Aorta (tissue), 5 donors: ENCODE measurements at places on chromosomes 1 and 21. TPM values are rescaled to one million over a fixed set of nuclear protein-coding genes. Genes with fewer than 3 reads are reported as not detected.

The CFHR5 gene
- polyA plus RNA-seq: not detected

The KCND3 gene
- polyA plus RNA-seq: 1.1 TPM

The CYP4A22 gene
- 0.08 TPM for polyA plus RNA-seq

DNA sequence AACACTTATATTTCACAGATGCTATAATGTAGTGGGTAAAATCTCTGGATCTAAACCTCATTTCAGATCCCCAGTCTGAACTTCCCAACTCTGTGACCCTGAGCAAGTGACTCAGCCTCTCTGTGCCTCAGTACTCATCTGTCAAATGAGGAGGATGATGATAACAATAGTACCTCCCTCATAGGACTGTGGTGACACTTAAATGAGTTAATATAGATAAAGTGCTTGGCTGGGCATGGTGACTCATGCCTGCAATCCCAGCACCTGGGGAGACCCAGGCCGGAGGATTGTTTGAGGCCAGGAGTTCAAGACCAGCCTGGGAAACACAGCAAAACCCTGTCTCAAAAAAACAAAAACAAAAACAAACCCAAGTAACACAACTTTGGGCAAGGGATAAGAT is 4.7 kb upstream of the ECE1 start:
- no peaks in the 10 kb centered on the region for H3K27me3 ChIP-seq
- no peak overlapping the region for H3K4me3 ChIP-seq
- H3K36me3 ChIP-seq: no peaks in the 10 kb centered on the region
- no peak for DNase-seq
- H3K4me1 ChIP-seq: no peaks in the 10 kb centered on the region
- H3K27ac ChIP-seq: no peak overlapping the region

- H3K36me3 ChIP-seq: peaks cover 6% of the 10 kb centered on the region
- H3K4me3 ChIP-seq: no peak overlapping the region
- no peak for DNase-seq
These were observed 28.8 kb downstream of the SHISA4 start for GRCh38 chr1:201917362-201918033.

DNA sequence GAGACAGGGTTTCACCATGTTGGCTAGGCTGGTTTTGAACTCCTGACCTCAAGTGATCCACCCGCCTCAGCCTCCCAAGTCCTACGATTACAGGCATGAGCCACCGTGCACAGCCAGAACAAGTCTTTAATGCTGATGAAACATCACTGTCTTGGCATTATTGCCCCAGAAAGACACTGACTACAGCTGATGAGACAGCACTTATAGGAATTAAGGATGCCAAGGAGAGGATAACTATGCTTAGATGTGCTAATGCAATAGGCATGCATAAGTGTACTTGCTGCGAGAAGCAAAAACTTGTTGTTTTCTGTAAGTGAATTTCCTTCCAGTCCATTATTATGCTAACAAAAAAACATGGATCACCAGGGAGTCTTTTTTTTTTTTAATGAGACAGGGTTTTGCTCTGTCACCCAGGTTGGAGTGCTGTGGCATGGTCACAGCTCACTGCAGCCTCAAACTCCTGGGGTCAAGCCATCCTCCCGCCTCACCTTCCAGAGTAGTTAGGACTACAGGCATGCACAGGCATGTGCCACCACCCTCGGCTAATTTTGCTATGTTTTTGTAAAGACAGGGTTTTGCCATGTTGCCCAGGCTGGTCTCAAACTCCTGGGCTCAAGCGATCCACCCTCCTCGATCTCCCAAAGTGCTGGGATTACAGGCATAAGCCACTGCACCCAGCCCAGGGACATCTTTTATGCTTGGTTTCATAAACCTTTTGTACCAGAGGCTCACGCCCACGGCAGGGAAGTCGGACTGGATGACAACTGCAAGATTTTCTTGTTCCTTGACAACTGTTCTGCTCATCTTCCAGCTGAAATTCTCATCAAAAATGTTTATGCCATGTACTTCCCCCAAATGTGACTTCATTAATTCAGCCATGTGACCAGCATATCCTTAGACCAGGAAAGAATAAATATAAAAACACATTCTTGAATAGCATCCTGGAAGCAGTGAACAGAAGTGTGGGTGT is 23.1 kb downstream of the RHEX start:
- H3K27me3 ChIP-seq: no peaks in the 10 kb centered on the region
- no peaks in the 10 kb centered on the region for H3K36me3 ChIP-seq
- no peak for DNase-seq
- no peak overlapping the region for H3K27ac ChIP-seq
